NCI-H1417 treated with DMSO at 0.1 percent for 48 hours (cell line): ENCODE measurements at places on chromosomes 1 and 21.

GRCh38 chr1:180117764-180118116 lies 36.9 kb upstream of the QSOX1 start:
- no peak for DNase-seq

GRCh38 chr1:37951041-37951782 lies 4.4 kb upstream of the INPP5B start:
- DNase-seq = no peak

DNA sequence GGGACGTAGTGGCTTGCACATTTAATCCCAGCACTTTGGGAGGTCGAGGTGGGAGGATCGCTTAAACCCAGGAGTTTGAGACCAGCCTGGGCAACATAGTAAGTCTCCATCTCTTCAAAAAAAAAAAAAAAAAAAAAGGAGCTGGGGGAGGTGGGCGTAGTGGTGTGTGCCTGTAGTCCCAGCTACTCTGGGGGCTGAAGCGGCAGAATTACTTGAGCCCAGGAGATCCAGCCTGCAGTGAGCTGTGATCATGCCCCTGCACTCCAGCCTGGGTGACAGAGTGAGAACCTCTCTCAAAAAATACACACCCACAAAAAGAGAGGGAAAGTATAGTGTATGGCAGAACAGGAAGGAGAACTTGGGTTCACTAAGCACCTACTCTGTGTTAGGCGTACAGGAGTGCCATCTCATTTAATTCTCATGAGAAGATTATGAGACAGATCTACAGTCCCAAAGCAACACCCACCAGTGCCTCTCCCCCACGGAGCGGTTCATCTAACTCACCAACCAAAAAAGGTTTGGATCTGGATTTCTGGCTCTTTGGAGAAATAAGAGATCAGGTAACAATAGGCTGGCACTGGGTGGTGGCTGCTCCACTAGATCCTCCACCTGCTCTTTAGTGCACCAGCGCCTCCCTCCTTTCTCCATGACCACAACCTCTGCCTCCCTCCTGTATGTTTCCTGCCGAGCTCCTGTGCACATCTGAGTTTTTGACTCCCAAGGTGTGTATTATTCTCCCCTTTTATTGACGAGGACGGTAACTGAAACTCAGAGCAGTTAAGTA lies 1.4 kb upstream of the TRAF5 start:
- DNase-seq = no peak

DNA sequence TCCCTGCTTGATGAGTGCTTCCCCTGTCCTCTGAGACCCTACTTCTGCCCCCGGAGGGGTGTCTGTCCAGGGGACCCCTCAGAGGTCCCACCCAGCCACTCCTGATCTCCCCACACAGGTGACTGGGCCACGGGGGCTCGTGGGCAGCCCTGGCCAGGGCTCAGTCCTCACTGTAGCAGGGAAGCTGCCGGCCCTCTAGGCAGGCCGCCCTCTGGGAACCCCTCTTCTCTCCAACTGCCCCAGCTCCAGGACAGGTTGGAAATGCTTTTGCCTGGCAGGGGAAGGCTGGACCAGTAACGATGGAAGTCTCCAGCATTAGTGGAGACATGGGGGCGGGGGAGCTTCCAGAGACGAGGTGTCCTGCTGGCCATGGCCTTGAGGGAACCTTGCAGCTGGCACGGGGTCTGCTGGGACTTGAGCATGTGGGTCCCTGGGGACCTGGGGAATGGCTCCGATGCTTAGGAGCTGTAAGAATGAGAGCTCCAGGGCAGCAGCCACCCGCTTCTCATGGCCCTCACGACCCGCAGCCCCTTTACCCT lies 3.1 kb upstream of the FNDC10 start:
- no peak for DNase-seq

GRCh38 chr1:224300346-224300745 lies 29.6 kb downstream of the NVL start:
- no peak for DNase-seq
